ENCODE measurements at places on chromosomes 12 and 14. TPM values are rescaled to one million over a fixed set of nuclear protein-coding genes. Genes with fewer than 3 reads are reported as not detected.

GRCh38 chr12:14238221-14238792 lies 127.2 kb upstream of the ATF7IP start:
- peak; percentile 59 for DNase-seq

The C14orf132 gene
- 18.6 TPM for total RNA-seq

DNA sequence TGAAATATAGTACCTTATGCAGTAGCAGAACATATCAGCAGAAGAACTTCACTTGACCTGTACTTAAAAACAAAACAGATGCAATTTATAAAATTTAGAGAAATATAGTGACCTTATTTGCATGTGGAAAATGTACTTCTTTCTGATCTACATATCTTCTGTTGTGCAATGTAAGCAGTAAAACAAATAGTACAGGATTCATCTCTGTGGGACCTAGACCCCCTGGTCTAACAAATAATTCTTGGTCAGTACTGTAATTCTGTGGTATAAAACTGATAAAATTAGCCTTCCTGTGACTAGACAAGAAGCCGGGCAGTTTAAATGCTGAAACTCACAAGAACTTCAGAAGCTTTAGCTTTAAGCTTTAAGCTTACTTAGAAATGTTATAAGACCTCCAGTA lies 21.6 kb downstream of the HIF1A start:
- DNase-seq, result no peak

DNA sequence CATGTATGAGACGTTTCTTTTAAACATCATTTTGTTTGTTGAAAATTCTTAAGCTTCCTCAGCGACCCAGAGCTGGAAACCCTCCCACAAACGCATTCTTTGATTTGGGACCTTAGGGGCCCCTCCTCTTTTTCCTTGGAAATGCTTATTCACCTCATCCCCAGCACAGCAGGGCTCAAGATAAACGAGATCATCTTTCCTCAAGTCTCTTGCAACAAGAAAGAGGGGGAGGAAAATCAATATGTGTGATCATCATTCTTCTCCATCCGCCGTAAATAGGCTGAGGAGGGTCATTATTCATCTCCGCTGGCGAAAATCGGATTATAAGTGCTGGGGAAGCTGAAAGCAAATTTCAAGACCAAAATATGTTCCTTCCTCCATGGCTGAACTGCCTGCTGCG lies 1415.2 kb downstream of the AACS start:
- no peak for DNase-seq

DNA sequence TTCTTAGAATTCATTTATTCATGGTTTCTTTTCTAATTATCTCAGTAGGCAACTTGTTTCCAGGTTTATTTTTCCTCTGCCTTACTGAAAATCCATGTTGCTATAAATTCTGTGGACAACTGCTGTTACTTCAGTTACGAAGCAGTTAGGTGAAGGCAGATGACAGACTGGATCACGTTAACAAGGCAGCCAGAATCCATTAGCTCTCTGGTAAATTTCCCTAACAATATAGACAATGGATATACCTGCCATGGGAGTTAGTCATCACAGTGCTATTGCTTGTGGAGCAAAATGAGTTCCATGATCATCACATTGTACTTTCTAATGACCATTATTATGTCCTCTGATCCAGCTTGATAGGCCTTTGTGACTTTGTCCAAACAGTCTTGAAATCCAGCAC lies 291.5 kb downstream of the NELL2 start:
- no peak for DNase-seq

The INHBC gene
- not detected for total RNA-seq
